HT-29 (cell line): ENCODE measurements at places on chromosomes 5 and 9.

- DNase-seq = no peak
Observed at GRCh38 chr5:10220248-10220647, 29.4 kb downstream of the ATPSCKMT start.

DNA sequence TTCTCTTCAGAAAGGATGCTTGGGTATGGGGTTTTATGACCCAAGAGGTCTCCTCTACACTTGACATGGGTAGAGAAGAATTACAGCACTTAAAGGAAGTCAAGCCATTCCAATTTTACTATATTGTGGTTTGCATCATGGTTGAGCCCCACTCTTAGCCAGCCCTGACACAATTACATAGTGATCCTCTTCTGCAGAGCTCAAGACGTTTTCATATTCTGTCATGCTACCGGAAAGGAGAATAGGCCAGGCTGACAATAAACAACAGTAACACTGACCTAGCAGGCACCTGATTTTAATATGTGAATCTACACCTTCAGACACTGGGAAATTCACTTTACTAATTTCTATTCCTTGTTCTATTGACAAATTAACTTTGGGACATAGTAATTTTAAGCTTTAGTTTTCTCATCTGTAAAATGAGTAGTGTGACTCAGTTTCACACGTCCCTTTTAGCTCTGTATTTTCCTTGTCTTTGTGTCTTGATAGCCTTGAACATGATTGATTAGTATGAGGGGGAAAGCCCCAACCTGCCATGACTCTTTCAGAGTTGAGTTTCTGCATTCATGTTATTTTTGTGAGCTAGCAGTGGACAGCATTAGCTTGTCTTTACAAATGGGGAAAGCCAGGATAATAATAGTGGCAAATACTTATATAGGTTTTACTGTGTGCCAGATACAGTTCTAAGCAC is 83.8 kb downstream of the SV2C start:
- DNase-seq = no peak

GRCh38 chr5:176897263-176897662 is 1.9 kb downstream of the HK3 start:
- DNase-seq = no peak

DNA sequence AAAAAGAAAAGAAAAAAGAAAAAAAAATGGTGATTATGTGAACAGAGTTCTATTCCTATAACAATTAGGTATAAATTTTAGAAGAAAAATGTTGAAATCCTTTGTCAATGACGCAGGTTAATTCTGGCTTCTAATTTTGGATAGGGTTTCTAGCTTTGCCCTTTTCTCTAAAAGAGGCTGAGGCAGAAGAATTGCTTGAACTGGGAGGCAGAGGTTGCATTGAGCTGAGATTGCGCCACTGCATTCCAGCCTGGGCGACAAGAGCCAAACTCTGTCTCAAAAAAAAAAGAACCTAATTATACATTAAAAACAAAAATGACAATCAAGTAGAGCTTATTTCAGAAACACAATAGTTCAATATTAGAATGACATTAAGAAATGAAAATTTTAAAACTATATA is 2.9 kb downstream of the STXBP1 start:
- DNase-seq = no peak

DNA sequence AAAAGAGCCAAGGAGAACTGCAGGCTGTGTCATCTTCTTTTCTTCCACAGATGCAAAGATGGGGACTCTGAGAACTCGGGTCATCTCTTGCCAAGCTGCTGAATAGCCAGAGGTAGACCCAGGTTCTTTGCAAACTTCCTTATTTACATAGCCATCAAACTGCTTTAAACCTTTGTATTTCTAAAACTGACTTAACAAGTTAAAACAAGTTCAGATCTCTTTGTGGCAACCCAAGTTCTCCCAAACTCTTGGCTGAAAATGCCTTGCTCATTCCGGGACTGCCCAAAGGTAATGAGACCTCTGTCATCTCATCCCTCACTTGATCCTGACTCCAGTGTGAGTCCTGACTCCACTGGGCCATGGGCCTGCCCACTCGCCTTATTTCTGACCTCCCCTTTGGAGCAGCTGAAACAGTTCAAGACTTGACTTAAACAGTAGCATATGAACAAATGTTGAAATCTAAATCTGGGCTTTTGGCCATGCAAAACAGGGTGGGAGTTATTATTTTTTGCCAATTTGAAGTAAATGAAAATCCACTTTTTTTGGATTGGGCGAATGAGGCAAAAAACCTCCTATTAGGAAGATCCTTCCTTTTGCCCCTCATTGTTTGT is 50.6 kb downstream of the FBXL7 start:
- no peak for DNase-seq

DNA sequence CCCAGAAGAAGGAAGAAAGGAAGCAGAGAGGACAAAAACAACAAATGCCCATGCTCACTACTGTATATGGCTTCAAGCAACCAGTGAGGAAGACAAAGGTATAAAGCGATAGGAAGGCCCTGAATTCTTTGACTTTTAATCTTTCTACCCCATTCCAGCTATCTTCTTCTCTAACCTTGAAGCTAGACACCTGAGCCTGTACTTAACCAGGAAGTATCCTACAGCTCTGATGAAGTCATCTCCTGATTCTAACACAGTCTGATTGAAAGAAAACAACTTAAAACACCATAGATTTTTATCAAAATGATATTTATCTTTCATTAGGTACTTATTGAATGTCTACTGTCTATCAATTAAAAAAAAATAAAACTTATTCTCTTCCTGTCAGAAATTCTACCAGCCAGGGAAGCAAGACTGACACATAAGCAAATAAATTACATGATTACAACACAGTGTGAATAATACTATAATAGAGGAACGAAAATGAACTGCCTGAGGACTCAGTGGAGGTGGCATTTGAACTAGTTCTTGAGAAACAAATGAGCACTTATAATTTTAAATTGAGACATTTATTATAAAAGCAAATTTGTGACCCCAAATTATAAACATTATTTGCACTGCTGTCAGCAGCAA is 123.3 kb upstream of the ELL2 start:
- DNase-seq = no peak

- no peak for DNase-seq
Observed at GRCh38 chr5:6183391-6184390, 194.7 kb downstream of the MED10 start.

DNA sequence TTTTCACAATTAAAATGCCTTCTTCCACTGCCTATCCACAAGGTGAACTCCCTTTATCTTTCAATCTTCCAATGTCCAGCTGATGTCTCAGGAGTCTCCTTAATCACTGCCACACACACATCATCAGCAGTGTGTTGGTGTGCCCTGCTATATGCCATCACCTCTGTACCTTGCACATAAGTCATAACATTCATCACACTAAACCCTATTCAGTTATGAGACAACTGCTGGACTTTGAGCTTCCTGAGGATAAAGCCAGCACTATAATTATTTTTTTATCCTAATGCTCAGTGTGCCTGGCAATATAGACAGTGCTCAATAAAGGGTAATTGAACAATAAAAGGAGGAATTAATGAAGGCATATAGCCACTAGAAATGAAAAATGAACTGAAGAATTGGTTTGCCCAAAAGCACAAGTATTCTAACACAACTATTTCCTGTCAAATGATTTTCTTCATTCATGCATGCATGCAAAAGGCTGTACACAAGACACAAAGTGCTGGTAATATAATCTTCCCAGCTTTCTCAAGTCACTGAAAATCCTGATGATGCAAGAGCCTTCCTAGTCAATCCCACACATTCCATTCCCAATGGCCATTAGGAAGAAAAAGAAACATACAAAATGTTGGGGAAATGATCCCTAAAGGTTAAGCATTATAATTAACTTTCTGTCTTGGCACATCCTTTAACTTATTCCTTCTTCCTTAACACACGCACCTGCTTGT is 32.4 kb downstream of the LPAR1 start:
- no peak for DNase-seq

GRCh38 chr9:132059361-132059760 is 20.3 kb downstream of the MED27 start:
- no peak for DNase-seq

DNA sequence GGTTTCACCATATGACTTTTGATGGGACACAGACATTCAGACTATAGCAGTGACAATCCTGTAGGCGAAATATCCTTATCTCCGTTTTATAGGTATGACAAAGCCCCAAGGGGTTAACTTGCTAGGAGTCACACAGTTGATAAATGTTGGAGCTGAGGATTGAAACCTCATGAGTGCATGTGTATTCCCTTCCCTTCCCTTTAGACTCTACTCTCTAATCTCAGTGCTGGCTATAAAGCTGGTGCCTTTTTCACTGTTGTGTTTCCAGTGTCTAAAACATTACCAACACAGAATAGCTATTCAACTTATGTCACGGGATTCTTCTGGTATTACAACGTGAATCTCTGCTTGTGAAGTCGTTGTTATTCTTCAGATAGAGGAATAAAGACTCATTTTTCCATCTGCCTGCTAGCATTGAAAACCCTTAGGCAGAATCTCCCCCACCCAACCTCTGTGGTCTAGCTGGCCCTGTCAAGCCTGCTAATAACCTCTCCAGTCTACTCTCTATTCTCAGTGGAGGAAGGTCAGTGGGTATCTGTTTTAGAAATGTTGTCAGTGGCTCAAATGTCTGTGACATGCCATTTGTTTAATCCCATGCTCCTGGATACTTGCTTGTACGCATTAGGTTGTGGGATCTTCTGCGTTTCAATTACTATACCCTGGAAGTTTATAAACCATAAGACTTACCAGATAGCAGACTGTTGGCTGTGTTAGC is 121.2 kb downstream of the TLE4 start:
- DNase-seq = no peak

GRCh38 chr5:10761933-10762775 is 1.1 kb upstream of the DAP start:
- peak; percentile 35 for DNase-seq

DNA sequence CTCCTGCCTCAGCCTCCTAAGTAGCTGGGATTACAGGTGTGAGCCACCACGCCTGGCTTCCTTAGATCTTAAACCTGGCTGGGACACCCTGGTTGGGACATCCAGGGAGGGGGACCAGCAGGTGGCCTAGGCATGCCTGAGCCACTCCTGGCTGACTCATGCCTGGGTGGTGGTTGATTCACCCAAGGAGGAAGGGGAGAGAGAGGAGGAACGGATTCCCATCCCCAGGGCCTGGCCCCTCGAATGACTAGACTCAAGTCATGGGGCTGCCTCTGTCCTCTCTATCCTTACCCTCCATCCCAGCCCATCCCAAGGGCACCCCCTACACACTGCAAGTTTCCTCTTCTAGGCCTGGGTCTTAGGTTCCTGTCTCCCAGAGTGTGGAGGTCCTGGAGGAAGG is 12.7 kb downstream of the EEIG1 start:
- DNase-seq = peak; percentile 81
